Activated CD8-positive, alpha-beta memory T cell treated with anti-CD3 and anti-CD28 coated beads, Interleukin-2, amount 50 U/mL, for 4 hours (primary cell): ENCODE measurements at places on chromosomes 4 and X.

DNA sequence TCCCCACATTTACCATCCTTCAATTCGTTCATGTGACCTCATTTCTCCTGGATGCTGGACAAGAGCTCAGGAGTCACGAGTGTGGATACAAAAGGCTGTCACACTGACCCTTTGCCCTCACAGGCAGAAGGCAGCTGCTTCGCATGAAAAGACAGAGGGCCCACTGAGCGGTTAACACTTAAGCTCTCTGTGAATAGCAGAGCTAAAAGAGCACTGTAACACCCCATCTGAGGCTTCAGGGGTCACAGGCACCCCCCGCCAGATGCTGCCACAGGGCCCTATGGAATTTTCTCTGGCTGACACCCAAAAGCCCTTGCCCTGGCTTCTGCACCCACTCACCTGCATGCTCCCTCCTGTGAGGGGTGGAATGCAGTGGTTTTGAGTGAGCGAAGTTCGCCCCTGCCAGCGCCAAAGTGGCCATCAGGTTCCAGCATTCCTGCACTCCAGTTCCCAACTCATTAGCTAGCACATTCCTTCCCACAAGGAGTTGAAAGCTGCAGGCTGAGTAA, 360.9 kb downstream of the PPP3CA start:
- DNase-seq: no peak

DNA sequence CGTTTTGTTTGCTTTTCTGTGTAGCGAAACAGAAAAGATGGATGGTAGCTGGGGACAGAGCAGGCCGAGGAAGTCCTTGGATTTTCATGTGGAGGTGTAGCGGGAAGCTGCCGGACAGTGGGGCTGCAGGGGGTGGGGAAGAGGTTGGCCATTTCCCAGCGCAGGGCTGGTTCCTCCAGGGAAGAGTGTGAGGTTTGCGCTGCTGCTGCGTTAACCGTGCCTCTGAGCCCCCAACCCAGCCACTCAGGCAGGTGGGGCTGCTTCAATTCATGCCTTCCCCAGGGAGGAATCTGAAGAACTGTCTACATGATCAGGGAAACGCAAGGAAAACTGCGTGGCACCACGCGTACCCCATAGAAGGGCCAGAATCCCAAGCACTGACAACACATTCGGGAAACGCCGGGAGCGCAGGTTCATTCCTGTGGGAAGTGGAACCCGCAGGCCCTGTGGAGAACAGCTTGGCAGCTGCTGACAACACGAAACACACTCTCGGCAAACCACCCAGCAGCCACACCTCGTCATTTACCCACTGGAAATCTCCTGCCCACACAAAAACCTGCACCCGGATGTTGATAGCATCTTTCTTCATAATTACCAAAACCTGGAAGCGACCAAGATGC, 57.7 kb downstream of the PCGF3 start:
- DNase-seq: no peak

- DNase-seq: no peak
Measured at GRCh38 chrX:147838465-147839131, 73.1 kb upstream of the FMR1 start.

GRCh38 chr4:99645036-99645435, 12.6 kb downstream of the C4orf54 start:
- no peak for DNase-seq

- no peak for DNase-seq
Measured at GRCh38 chrX:63012574-63012973, 338.6 kb downstream of the SPIN4 start.

DNA sequence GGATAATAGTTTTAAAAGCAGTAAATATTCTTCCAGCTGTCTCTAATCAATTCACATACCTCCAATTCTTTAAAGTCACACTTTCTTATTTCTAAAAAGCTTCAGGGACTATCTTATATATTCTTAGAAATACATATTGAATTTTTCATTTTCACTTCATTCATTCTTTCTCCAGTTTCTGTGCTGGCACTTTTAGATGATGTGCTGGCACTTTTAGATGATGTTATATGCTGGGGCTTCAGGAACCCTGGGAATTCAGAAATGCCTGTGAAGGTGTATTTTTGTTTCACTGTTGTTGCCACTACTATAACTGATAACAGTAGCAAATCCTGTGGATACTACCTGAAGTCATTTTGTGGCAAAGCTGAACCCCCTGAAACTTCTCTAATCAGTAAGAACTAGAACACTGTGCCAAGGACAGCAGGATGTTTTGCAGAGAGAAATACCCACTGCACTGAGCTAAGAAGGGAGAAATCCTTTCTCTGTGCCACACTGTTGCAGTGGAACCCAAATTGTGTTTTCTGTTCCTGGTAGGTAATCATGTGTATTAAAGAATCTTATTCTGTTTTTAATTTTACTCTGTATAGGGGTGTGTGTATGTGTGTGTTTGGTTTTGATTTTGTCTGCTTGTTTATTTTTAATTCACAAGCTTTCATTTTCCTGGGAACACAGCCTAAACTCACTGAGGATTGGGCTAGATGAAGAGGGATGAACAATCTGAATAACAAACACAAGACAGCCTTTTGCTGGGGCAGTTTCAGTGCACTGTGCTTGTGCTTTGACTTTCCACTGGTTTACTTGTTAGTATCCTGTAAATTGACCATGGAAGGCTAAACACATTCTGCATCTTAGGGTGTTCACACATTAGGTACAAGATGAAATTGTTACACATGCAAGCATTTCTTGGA, 898.3 kb downstream of the CCSER1 start:
- DNase-seq: no peak

DNA sequence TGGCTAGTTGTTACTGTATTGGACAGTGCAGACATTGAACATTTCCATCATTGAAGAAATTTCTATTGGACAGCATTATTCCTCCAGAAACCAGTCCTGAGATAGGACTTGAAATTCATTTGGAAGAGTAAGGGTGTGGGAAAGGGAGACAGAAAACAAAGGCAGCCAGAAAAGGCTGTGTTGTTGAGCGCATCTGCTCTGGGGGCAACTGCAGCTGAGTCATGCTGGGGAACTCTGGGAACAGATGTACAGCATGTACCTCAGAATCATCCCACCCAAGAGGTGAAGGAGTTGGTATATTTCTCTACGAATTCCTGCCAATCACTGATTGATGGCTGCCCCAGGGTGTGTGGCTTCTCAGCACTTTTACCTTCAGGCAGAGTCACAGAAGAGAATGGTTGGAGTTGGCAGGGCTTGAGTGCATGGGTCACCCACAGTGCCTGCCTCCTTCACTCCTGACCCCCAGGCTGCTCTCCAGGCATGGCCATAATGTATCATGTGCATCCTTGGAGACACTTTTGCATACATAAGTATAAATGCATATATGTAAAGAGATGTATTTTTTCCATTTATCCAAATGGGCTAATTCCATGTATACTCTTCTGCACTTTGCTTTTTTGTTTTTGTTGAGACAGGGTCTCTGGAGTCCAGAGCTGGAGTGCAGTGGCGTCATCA, 39.4 kb downstream of the GEMIN8 start:
- DNase-seq: no peak

DNA sequence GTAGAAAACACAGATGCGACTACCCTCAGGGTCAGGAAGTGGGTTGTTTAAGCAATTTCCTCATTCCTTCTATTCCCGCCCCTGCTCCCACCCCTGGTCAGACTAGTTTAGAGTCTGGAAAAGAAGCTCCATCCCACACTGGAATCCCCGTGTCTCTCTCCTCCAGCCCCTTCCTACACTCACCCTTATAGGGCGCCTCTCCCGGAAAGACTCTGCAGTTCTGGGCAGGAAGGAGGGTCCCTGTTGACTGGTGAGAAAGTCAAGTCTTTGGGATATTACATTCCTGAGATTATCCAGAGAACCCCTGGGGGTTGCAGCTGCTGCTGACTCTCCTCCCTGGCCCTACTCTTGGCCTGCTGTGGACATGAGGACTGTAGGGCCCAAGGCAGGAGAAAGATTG, 11.9 kb downstream of the STARD8 start:
- DNase-seq: no peak

DNA sequence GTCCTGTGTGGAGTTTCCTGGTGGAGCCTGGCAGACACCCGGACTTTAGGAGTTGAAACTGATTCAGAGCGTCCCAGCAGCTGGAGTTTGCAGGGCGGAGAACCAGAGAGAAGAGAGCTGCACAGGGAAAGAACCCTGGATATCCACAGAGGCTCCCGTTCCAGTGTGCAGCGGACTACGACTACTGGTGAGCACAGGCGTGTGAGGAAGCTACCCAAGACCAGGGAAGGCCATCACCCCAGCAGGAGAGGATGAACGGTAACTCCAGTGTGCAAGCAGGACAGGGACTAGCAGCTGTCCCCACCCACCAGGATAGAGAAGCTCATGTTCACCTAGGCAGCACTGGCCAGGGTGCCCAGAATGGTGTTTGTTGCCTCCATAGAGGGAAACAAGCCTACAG, 2.3 kb downstream of the LAGE3 start:
- no peak for DNase-seq

GRCh38 chr4:150818661-150819060, 196.4 kb downstream of the LRBA start:
- DNase-seq: no peak

DNA sequence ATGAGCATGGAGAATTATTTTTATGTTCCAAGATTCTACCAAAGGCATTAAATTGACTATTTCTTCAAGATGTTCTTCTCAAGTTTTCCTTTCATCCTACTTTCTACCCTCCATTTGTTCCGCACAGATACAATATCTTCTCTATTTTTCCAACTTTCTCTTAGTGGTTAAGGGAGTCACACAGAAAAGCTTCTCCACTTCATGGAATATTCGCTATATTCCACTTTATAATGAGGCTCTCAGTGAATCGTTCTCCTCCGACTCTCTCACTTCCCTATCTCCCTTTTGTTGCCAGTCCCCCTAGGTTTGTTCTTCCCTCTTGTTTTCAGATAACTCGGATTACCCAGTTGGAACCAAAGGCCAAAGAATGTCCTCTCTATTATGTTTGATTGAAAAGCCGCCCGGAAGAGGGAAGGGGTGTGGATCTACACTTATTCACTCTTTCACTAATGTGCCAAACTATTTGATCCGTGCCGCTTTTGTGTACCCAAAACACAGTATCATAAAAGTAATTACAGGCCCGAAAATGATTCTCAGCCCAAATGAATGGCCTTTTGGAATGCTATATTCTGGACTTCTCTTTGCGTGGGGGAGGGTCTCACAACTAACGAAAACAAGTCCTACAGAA, 1.2 kb downstream of the SH3D19 start:
- DNase-seq: no peak
